Fibroblast of lung (primary cell): ENCODE measurements at places on chromosomes 11 and 22.

DNA sequence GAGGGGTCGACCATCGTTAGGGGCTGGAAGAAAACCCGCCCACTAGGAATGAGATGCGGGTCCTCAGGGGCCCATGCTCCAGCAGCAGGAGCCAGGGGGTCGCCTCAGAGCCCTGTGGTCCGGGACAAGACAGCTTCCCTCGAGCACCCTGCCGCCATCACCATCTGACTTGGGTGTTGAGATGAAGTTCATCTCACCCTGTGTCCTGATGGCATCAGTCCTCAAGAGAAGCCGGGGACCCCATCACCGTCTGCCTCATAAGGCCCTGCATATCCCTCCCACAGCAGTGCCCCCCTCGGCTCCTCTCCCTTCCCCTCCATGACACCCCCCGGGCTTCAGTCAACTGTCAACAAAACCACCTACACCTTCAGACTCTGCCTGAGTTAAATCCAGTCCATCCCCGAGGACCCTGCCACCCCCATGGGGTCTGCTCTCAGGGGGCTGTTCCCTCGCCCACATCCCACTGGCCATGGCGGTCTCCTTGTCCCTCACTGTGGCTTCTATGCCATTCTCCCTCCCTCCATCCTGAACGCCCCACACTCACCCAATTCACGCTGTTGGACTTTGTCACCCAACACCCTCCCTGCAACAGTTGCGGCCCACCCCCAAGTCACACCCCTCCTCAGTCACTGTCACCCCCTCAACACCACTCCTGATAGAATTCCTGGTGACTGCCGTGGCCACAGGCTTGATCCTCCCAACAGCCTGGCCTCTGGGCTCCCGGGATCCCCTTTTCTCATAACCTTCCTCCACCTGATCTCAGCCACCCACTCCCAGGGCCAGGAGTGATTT lies 87.7 kb upstream of the RTL6 start:
- no peak for DNase-seq

DNA sequence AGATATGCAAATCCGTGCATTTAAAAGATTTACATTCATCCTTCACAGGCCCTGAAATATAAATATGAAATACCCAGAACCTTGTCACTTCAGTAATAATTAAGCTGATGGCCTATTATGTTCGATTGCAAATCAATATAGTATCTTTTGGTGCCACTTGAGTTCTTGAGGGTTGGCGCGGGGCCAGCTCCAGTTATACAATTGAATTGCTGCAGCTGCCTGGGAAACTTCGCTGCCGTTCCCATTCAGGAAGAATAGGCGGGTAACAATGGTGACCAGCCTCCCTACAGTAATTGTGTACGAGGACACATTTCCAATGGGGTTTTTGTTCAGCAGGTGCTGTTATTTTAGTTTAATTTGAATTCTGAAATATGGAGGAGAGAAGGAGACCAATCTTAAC lies 451.2 kb downstream of the INSC start:
- DNase-seq: no peak

DNA sequence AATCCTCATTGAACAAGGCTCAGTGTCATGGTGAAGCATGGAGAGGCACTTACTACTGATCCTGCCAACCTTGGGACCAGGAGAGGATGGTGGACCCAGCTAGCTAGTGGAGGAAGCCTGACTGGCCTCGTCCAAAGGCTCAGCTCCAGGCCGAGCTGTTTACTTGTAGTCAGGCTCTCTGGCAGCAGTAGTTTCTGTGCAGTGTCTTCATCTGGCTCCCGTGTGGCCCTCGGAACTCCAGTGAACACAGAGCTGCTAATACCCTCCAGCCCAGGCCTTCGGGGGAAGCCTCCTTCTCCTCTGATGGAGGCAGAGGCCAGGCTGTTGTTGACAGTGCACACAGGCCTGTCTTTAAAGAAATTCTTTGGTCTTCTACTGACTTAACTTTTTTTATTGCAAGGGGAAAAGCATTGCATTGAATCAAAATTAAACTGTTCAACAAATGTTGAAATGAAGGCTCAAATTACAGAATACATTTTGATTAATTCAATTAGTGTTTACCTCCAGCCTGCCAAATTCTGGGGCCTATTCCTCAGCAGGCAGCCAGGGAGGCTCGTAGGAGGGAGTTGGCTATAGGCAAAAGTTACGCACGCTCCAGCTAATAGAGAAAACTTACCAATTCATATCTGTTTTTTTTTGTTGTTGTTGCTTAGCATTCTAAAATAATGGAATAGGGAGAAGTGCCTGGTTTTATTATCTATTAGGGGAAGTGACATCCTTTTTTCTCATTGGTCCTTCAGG lies 18.8 kb downstream of the PPFIBP2 start:
- DNase-seq: no peak

DNA sequence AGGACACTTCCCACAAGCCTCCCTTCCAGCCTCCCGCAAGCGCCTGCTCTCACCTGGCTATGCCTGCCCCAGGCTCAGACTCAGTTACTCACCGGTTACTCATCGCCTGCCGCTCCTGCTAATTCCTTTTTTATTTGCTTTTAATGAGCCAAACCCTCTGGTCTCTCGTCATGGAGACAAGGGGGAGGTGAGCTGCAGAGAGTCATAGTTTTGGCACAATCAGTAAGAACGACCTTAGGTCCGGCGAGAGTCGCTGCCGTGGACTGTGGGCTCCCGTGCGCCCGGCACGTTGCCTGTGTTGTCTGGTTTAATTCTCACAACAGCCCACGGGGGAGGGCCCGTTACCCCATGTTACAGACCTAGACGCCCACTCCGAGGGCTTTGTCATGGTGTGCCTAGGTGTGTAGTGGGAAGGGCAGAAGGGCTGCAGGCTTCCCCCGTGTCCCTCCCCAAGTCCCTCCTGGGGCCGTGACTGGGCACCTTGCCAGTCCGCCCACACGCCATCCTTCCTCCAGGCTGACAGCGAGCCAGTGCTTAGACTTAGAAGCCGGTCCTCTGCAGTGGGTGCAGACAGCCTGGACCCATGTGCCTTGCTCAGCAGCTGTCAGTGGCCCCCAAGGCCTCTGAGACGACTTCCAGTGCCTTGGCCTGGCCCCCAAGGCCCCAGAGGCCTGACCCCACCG lies 42.2 kb downstream of the WNT7B start:
- peak; percentile 40 for DNase-seq

DNA sequence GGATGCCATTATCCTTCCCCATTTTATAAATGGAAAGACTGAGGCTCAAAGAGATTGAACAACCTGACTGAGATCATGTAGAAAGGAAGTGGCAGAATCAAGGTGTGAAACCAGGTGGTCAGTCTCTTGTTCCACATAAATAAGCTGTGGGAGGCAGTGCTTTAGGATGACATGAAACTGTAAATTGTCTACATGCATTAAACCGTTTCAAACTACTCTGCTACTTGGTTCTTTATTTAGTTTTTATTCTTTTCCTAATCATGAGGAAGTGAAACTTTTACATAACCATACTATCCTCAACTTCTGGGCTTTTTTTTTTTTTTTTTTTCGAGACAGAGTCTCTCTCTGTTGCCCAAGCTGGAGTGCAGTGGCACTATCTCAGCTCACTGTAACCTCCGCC lies 34.9 kb downstream of the CADM1 start:
- DNase-seq: no peak

DNA sequence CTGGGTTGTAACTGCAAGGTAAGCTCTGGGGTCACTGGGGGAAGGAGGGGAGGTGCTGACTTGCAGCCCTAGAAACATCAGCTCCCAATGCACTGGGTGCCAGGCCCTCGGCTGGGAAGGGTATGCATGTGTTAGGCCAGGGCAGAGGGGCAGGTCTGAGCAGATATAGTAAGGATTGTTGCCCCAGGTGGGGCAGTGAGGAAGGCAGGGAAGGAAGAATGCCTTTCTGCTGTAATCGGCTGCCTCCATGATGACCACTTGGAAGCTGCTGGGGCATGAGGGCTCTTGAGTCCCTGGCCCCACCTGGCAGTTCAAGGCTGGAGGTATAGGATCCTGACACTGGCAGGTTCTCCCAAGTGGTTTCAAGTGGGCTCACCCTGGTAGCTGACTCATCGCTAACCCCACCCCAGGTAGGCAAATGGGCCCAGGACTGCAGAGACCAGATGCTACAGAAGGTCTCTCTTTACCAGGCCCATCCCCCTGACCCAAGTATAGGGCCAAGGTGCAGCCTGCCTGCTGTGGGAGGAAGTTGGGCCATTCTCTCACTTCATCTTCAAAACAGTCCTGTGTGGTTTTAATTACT lies 56.7 kb downstream of the TIMP3 start:
- DNase-seq: no peak

DNA sequence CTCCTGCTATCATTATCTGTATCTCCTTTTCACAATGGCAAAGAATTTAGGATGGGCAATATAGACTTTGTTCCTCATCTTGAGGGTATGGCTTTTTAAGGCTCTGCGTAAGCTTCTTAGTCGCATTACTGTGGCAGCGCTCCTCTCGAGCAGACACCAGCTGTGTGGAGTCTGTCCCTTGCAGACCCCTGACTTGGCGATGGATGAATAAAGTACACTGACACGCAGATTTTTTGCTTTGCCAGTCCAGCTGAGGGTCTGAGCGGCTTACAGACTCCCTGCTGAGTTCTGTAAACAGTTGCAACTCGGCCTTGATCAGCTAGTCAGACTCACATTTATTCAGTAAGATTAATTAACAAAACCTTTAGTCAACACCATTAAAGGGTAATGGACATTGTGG lies 390.0 kb upstream of the CNTN5 start:
- DNase-seq: no peak

- DNase-seq: peak; percentile 15
These were observed 3.9 kb downstream of the OR51B4 start for GRCh38 chr11:5297721-5298323.

- DNase-seq: no peak
These were observed 891.2 kb downstream of the KCNA4 start for GRCh38 chr11:29125606-29126005.

DNA sequence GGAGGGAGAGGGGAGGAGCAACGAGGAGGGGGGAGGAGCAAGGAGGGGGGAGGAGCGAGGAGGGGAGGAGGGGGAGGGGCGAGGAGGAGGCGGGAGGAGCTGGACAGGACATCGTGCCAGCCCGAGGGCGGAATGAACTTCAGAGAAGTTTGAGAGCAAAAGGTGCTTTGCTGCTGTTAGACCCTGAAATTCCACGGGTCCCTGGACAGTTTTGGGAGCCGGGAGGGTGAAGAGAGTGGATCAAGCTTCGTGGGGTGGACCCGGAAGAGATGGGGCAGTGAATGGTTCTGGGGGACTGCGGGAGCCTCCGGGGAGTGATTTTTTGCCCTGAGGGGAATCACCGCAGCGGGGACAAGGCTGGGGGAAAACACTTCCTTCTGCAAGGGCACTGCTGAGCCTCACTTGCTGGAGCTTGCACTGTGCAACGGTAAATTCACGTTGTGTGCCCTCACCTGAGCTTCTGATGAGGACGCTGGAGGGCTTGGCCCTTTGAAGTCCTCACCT lies 10.7 kb upstream of the NLRP6 start:
- no peak for DNase-seq

DNA sequence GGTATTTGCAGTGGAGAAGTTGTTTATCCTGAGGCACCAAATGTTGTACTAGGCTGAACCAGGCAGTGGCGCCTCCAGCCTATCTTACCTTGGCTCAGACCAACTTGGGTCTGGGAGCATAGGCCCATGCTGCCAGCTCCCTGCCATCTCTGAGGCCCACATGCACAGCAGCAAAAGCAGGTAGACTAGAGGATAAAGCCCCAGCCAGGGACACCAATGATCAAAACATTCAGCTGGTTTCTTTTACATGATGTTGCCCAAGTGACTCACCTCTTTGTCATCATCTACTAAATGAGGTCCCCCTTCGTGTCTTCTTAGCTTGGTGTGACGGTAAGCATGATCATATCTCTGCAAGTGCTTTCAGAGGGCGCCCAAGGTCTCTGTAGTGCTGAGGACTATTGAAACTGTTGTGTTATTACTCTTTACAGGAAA lies 112.1 kb upstream of the DRD2 start:
- no peak for DNase-seq

- peak; percentile 88 for DNase-seq
These were observed 26.4 kb downstream of the MN1 start for GRCh38 chr22:27775087-27775698.

DNA sequence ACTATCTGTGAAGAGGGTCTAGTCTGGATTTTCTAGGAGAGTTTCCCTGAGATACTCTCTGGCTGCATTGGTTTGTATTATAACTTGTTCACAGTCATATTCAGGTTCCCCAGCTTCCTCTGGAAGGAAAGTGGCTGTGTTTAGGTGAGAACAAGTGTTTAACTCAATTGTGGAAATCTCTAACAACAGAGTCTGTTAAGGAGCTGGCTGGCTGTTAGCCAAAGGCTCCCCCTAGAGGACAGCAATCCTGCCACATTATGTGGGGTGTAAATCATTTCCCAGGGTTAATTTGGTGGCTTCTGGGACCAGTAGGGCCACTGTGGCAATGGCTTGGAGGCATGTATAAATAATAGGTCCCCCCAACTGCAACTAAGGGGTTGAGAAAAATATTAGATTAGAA lies 18.4 kb downstream of the MS4A6E start:
- DNase-seq: no peak

- DNase-seq: peak; percentile 77
These were observed 104.0 kb downstream of the FAR1 start for GRCh38 chr11:13772223-13773046.

DNA sequence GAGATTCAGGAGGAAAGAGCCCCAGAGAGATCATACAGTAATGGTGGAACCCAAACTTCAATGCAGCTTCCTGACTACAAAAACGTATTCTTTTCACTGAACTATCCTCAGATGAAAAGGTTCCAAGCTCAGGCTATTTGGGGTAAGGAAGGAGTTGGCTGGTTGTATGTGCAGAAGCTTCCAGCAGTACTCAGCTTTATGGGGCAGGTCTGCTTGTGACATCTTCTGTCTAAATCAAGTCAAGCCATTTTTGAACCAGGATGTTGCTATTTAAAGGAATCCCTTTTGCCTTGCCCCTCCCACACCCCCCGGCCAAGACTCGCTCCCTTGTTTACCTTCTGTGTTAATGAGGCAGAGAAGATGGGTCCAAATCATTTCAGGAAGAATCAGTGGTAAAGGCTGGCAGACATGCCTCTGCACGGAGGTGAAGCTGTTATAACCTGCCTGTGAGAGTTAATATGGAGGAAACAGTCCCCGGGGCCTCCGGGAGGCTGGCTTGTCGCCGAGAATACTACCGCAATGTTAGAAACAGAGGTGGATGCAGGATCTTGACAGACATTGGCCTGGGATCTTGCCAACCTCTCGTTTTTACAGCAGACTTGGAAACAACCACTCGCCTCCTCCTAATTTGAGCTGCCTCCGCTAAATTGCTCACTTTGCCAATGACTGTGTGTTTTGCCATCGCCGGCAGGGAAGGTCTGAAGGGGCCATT lies 45.4 kb downstream of the TIMP3 start:
- peak; percentile 63 for DNase-seq

GRCh38 chr11:100220801-100221200 lies 466.3 kb upstream of the ARHGAP42 start:
- no peak for DNase-seq

DNA sequence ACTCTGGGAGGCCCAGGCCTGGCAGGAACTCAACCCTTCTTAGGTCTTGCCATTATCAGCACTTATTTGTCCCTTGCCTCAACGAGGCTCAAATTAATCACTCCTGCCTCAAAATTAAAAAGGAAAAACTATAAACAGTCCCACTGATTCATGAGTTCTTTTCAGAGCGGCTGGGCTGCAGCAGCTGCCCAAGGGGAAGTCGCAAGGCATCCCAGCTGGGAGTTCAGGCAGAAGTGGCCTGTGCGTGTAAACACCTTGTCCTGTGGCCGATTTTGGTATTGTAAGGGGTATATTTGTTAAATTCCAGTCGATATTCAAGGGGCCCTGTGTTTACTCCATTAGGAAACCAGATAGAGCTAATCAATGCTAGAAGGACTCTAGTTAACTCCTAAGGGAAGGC lies 213.9 kb upstream of the CADM1 start:
- DNase-seq: no peak
